Frontal cortex (tissue), 4 donors: ENCODE measurements at places on chromosomes 5 and 9.

DNA sequence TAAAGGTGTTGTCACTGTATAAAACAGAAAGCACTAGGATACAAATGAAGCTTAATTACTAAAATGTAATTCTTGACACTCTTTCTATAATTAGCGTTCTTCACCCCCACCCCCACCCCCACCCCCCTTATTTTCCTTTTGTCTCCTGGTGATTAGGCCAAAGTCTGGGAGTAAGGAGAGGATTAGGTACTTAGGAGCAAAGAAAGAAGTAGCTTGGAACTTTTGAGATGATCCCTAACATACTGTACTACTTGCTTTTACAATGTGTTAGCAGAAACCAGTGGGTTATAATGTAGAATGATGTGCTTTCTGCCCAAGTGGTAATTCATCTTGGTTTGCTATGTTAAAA, 43.8 kb downstream of the NDFIP1 start:
- DNase-seq, result no peak

DNA sequence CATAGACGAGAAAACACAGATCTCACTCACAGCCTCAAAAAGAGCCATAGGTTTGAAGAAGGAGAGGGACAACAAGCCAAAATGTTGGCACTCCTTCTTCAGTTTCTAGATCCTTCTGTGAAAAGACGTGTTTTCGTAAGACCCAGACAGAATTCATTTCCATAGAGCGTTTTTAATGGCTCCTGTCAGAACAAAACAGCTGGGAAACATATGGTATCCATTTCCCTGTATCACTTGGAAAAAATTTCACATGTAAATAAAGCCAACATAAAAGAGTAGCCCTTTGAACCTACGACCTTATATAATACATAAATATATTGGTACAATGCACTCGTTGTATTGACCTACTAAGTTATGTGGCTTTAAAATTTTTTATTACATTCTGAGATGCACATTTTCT, 108.1 kb downstream of the SNCAIP start:
- DNase-seq, result no peak

DNA sequence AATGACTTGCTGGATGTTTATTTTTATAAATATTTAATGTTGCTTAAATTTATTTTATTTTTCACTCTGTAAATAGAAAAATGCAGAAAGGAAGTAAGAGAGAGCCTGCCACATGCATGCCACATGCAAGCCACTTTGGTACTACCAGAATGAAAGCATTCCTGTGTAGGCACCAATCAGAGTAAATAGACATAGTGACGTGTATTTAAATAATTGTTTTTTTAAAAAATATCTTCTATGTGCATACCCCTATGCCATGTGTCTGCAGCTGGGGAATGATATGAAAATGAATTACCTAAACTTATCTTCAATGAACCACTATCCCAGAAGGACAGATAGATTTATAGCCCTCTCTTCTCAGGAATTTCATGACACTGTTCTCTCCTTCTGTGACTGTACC, 651.5 kb upstream of the RIOK2 start:
- DNase-seq, result no peak

GRCh38 chr5:110784901-110785300, 46.1 kb downstream of the SLC25A46 start:
- no peak for DNase-seq
